ENCODE measurements at places on chromosomes 6 and 20.

GRCh38 chr20:56630086-56630493 lies 984 bp downstream of the TFAP2C start:
- DNase-seq = no peak

GRCh38 chr20:7449269-7449668 lies 491.0 kb downstream of the HAO1 start:
- no peak for DNase-seq

DNA sequence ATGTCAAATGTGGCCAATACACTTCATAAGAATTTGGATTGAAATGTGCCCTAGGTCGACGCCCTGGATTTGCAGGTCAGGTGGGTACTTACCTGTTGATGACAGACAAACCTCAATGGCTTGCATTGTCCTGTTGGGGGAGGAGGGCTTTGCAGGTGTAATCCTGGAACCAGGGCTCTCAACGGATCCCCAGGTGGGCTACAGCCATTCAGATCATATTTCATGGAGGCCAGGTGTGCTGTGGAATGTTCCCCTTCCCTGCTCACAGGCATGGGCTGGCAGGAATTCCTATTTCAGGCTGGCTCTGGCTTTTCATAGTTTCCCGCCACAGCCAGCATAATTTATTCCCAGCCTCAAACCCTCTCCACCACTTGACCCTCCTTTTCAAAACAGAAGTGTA lies 254.7 kb downstream of the SMOC2 start:
- DNase-seq = no peak

DNA sequence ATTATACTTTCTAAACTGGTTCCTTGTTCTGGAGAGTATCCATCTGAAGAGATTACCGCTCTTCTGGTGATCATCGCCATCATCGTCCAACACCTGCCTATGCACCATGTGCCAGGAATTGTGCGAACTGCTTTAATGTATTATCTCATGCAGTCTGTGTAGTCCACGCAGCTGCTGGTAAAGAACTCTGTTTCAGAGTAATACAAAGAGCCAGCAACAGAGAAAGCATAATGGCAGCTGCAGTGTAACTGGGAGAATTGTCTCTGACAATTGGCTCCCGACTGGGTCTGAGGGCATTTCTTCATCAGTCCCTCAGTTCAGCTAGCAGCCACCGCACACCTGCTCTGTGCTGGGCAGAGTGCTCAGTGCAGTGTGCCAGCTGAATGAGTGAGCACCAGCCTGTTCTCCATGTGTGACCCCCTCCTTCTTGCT lies 383.4 kb downstream of the GRIK2 start:
- DNase-seq = peak; percentile 2

GRCh38 chr6:52077180-52077884 lies 10.1 kb downstream of the PKHD1 start:
- DNase-seq = no peak

DNA sequence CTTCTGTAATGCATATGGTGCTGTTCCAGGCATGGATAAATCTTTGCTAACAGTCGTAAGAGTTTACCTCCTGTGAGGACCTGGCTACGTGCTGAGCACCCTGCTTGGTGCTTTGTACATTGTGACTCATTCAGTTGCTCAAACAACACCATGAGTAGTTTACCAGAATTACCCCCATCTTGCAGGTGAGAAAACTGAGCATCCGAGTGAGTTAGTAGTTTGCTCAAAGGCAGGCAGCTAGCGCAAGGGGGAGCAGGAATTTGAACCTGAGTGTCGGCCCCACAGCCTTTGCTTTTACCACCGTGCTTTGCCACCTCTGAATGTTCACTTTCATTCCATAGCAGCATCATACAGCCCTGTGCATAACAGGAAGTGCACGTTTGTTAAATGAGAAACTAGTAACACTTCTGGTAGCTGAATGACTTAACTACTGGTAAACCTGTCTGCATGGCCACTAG lies 121.9 kb downstream of the MTHFD1L start:
- no peak for DNase-seq

- DNase-seq = no peak
These were observed 167.8 kb downstream of the JARID2 start for GRCh38 chr6:15413466-15414234.

DNA sequence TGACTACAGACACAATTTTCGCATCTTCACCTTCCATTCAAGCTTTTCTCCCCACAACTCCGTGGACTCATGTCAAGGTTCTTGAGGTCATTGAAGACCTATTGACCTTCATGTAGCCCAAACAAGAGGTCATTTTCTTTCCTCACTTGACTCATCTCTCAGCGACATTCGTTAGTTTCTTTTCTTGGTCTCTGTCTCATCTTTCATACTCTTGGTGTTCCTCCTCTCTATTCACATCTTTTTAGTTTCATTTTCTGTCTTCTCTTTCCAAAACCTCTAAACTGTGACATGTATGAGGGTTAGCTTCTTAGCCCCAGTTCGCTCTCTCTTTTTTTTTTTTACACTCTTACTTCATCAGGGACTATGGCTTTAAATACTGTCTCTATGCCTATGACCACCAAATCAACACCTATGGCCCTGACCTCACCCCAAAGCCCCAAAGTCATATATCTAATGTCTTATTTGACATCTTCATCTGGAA lies 128.6 kb upstream of the BACH2 start:
- DNase-seq = no peak

- peak; percentile 62 for DNase-seq
These were observed 34.4 kb upstream of the FNDC1 start for GRCh38 chr6:159134701-159135364.

GRCh38 chr6:72783666-72784065 lies 161.8 kb downstream of the KCNQ5 start:
- no peak for DNase-seq

DNA sequence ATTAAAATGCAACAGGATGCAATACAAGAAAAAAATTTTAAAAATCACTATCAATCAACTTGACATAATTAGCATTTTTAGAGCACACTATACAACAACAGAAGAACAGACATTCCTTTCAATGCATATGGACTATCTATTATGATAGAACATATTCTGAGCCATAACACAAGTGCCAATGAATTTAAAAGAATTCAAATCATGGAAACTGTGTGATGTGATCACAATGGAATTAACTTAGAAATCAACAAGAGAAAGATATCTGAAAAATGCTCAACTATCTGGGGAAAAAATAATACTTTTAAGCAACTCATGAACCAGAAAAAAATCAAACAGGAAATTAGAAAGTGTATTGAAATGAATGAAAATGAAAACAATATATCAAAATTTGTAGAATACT lies 106.3 kb downstream of the ADTRP start:
- DNase-seq = no peak

DNA sequence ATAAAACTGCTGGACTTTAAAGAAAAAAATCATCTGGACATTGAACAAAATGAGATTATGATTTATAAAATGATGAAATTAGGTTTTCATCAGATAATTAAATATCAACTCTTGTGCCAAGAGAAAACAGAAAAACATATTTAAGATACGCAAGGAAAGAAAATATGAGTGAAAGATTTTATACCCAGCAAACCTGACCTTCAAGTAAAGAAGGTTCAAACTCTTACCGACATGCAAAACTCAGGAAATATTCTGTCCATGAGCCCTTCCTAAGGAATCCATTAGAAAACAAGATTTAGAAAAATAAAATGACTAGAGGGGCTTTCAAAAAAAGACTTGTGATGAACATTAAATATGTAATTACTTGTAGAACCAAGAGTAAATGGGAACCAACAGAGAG lies 257.2 kb upstream of the ARID1B start:
- DNase-seq = no peak

GRCh38 chr6:11711003-11711983 lies 67.3 kb downstream of the ADTRP start:
- no peak for DNase-seq

GRCh38 chr6:15621203-15622044 lies 41.4 kb downstream of the DTNBP1 start:
- no peak for DNase-seq

GRCh38 chr6:89501222-89501621 lies 68.3 kb downstream of the ANKRD6 start:
- DNase-seq = no peak

DNA sequence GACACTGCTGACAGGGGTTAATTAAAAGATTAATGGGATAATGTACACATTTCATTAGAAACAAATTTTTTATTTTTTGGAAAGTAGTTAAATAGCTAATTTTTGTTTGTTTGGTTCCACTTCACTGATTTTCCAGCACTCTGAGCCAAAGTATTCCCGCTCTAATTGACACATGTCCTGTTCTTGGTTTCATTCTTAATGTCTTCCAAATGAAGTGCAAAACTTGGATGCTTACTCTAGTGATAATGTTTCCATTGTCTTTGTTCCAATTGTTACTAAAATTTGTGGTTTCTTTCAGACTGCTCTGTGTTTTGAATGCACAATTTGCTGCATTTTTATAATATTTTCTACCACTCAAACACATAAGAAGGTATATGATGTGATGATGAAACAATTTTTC lies 794.3 kb downstream of the PHF3 start:
- no peak for DNase-seq

- no peak for DNase-seq
These were observed 105.2 kb upstream of the CARMIL1 start for GRCh38 chr6:25173951-25174474.

DNA sequence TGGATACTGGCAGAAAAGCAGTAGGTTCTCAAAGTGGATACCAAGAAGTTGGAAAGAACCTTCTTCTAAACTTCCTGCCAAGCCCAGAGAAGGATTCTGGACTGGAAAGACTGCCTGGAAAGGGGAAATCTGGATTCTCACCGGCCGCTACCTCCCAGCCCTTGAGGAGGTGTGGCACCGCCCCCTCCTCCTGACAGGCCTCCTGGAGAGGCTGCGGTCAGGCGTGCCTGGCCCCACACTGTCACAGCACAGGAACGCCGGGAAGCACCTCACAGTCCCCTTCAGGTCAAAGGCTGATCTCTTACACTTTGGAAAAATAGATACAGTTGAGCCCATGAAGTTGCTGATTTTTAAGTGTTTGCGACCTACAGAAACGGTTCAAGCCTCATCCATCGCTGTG lies 16.3 kb upstream of the PDE10A start:
- no peak for DNase-seq

DNA sequence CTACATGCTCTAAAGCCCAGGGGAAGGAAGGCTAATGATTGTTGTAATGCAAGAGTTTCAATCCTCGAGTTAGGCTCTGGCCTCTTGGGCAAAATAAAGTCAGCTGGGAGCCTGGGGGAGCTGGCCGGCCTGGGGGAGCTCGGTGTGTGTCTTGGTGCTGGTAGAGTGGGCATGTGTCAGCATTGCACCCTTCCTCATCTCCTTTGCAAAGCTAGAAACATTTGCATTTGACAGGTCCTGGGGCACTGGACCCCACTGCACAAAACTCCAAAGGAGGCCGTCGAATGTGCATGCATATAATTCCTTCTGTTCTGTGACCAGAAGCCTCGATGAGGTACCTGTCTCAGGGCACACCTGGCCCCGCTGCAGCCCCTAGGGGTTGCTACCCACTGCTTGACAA lies 74.6 kb upstream of the SLC22A23 start:
- no peak for DNase-seq

- DNase-seq = no peak
These were observed 678.1 kb upstream of the ID4 start for GRCh38 chr6:19159089-19159488.

DNA sequence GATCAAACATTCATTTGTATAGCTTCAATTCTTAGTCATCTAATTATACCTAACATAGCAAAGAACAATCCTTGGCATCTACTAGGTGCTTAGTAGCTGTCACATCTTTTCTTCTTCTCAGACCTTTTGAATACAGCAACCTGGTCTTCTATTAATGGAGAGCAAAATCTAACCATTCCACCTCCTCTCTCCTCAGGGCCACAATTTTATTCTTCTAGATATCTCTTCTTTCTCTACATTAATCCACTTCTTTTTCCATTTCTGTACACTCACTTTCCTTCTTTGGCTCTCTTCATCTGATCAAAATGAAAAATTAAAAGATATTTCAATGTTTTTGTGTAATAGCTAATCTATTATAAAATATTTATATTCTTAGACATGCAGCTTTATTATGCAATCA lies 9.0 kb upstream of the HLA-DOA start:
- no peak for DNase-seq

- peak; percentile 94 for DNase-seq
These were observed 29.6 kb downstream of the RAMACL start for GRCh38 chr6:166556863-166557322.

DNA sequence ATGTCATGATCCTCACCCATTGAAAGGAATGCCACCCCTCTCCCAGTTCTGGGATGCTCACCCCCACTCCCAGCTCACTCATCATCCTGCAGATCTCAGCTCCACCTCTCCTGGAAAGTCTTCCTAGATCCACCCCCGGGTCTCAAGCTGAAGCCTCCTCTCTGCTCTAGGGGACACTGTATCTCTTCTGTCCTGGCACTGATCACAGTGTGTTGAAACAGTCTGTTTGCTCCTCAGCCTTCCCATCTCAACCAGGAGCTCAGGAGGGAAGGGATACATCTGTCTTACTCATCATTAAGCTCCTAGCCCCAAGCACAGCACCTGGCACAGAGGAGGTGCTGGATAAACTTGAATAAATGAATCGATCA lies 80.1 kb downstream of the MRPL14 start:
- no peak for DNase-seq
